Inflammatory macrophage (primary cell): ENCODE measurements at places on chromosomes 12 and 14.

GRCh38 chr14:95323361-95323760 is 3.7 kb upstream of the CLMN start:
- no peak for DNase-seq

GRCh38 chr12:67475725-67476124 is 172.8 kb upstream of the DYRK2 start:
- DNase-seq = no peak

- DNase-seq = no peak
These were observed 33.5 kb upstream of the CCDC91 start for GRCh38 chr12:28156804-28157203.

DNA sequence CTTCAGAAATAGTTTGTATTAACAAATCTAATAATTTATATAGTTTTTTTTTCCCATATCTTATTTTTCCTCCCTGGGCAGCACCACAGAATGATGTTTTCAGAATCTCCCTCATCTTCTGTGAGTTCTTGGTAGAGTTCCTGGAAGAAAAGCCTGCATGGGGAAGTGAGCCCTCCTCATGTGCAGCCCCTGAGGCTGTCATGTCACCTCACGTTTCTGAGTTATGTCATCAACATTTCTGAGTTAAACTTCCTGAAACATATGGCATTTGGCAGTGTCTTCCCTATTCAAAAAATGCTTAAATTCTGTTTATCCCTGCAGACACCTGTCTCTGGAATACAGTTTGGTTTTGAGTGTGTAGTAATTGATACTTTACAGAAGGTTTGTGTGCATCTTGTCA is 979.0 kb downstream of the TMEM121 start:
- peak; percentile 56 for DNase-seq

DNA sequence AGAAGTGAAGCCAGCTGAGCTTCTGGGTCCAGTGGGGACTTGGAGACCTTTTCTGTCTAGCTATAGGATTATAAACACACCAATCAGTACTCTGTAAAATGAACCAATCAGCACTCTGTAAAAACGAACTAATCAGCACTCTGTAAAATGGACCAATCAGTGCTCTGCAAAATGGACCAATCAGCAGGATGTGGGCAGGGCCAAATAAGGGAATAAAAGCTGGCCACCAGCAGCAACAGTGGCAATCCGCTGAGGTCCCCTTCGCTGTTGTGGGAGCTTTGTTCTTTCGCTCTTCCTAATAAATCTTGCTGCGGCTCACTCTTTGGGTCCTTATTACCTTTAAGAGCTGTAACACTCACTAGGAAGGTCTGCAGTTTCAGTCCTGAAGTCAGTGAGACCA is 72.3 kb downstream of the NTS start:
- DNase-seq = no peak

DNA sequence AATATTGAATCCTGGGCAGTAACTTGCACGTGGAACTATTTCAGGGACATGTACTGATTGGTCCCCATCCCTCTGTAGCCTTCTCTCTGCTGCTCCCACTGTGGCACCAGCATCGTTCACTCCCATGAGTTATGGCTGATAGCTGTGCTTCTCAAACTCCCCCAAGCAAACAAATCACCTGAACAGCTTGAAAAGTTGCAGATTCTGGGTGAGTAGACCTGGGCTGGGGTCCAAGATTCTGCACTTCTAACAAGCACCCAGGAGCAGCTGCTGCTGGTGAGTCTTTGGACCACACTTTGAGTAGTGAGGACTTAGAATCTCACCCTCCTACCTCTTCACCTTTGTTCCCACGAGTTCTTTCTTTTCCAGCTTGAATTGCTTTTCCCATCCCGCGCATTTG is 49.4 kb upstream of the ZFP36L1 start:
- DNase-seq = no peak

GRCh38 chr12:108313606-108314351 is 25.3 kb downstream of the CMKLR1 start:
- DNase-seq = peak; percentile 90

- no peak for DNase-seq
These were observed 45.1 kb downstream of the TBX3 start for GRCh38 chr12:114638790-114639435.

GRCh38 chr14:20684662-20685456 is 499 bp downstream of the RNASE4 start:
- DNase-seq = peak; percentile 9

DNA sequence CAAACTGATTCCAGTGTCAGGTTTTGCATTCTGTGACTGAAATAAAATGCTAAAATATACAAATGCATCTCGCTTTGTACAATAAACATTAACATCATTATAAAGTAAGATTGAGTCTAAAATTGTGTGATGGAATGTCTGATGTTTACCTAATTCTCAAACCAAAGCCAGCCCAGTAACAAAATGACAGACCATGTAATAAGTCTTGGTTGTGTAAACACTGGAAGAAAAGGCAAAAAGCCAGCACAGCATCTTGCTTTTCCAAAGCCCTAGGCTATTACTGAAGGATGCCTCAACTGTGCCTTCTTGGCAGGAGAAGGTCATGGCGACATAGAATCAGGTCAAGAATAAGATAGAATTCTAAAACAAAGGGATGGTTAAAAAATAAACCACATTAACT is 169.6 kb downstream of the EGLN3 start:
- no peak for DNase-seq

- DNase-seq = no peak
These were observed 1585.3 kb upstream of the TMEM132C start for GRCh38 chr12:126681676-126682075.

- no peak for DNase-seq
These were observed 598.8 kb downstream of the SLC16A7 start for GRCh38 chr12:60194678-60195077.

- DNase-seq = no peak
These were observed 265.7 kb upstream of the MGAT4C start for GRCh38 chr12:86521870-86522269.
